ENCODE measurements at places on chromosomes 2 and 18. TPM values are rescaled to one million over a fixed set of nuclear protein-coding genes. Genes with fewer than 3 reads are reported as not detected.

DNA sequence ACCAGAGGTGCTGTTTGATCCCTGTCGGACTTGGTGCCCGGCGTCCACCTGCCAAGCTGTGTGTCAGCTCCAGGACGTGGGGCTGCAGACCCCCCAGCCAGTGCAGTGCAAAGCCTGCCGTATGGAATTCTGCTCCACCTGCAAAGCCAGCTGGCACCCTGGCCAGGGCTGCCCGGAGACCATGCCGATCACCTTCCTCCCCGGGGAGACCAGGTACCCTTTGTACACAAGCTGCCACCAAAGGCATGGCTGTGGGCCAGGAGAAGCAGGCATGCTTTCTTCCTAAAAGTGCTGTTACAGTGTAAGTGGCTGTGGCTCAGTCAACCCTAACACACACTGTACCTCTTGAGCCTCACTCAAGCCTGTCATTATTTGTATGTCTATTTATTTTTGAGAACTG, 103.3 kb downstream of the RNF144A start:
- no peak for DNase-seq

- no peak for DNase-seq
Measured at GRCh38 chr18:77059294-77059916, 73.2 kb downstream of the MBP start.

DNA sequence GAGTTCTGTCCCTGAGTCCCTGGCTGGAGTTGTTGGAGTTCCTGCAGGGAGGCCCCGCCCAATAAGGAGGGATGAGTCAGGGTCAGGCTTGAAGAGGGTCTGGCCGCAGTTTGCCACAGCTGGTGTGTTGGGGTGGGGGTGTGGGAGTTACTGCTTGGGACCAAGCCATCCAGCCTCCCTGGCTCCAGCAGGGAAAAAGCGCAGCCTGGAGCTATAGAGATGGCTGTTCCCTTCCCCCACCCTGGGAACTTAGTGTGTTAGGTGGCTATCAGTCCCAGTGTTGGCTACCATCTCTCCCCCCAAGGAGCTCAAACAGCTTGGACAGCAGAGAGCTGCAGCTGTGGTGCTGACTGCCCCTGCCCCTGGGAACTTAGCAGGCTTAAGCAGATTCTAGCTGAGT, 13.2 kb upstream of the TANK start:
- DNase-seq, result no peak

DNA sequence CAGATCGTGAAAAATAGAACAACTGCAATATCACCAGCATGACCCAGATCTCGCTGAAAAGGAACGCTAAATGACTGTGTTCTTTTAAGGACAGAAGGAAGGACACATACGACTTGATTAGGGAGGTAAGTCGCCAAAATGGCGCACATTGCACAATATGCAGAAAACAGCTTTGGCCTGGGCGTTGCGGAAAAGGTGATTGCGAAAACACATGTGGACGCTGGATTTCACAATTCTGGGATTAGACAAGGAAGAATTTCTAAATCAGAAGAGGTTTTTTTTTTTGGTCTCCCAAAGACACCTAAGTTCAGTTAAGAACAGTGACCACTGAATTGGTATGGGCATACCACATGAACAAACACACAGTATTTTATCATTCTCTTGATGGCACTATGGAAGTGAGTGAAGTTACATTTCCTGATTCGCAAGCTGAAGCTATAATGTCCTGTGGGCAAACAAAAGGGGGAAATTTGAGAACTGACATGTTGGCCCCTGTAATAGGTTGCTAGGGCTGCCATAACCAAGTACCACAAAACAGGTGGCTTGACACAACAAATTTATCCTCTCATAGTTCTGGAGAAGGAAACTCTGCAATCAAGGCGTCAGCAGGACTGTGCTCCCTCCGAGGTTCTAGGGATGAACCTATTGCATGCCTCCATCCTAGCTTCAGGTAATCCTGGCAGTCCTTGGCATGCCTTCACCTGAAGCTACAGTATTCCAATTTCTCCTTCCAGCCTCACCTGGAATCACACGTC, 25.8 kb upstream of the ERICH2 start:
- no peak for DNase-seq

GRCh38 chr18:36349552-36349951, 52.0 kb downstream of the FHOD3 start:
- DNase-seq, result no peak

GRCh38 chr2:196590286-196590685, 49.2 kb upstream of the CCDC150 start:
- DNase-seq, result no peak

DNA sequence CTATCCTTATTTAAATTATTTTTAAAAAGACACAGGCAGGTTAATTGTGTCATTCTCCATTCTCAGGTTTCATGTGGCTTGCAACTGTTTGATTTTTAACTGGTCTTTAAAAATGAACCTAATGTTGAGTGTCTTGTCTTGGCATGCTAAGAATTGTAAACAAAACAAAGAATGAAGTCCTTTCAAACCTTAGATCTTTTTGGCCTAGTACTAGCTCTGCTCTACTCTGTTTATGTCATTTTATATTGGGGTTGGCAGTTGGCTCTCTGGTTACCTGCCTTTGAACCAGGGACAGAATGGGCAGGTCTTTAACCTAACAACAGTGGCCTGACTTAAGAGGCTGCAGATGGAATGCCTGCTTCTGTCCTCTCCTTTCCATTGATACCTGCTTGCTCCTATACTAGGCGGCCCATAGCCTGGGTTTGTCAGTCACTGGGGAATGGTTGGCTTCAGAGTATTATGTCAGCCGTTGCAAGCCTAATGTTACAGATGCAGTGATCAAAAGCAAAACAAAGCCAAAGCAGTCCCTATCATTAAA, 85.5 kb downstream of the MTA3 start:
- DNase-seq, result no peak

- no peak for DNase-seq
Measured at GRCh38 chr18:56574861-56575260, 63.5 kb downstream of the TXNL1 start.

- DNase-seq, result no peak
Measured at GRCh38 chr2:46771309-46771708, 144.3 kb downstream of the MCFD2 start.

- DNase-seq, result peak; percentile 57
Measured at GRCh38 chr2:237072067-237072931, 13.4 kb upstream of the COPS8 start.

DNA sequence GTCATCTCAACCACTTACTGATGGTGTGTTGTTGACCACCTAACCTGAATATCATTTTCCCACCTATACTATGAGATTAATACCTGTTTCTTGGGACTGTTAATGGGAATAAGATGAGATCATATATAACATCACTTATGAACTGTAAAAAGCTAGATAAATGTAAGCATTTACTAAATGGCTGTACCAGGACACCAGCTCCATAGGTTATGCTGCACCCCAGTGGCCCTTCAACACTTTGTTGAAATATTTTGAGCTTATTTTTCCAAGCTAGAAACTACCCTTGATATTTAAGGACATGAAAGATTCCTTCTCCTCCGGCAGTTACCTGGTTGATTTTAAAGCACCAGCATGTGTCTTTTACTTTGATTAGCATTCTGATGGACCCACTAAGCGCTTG, 138.0 kb upstream of the CDCA7 start:
- DNase-seq, result no peak

DNA sequence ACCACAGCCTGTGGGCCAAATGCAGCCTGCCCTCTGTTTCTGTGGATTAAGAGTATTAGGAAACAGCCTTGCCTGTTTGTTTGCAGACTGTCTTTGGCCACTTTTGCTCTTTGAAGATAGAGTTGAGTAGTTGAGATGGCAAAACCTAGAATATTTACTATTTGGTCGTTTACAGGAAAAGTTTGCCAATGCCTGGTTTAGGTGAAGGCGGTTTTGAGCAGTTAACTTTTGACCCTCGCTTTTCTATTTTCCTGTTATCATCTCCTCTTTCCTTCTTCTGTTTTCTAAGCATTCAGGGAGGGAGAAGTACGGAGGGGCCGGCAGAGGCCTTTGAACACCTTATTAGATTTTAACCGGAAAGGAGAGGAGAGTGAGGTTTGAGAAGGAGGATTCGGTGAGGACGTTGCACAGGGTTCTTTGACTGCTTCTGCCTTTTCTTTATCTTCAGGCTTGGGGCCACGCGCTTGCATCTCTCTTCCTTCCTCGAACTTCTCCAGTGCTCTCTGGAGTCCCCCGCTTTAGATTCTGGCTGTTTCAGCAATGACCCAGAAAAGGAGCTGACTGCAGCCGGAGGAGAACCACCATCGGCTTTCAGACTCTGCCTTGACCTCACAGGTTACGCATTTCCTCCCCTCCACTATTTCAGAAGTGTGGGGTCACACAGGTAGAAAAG, 39.2 kb downstream of the IL1R2 start:
- no peak for DNase-seq

DNA sequence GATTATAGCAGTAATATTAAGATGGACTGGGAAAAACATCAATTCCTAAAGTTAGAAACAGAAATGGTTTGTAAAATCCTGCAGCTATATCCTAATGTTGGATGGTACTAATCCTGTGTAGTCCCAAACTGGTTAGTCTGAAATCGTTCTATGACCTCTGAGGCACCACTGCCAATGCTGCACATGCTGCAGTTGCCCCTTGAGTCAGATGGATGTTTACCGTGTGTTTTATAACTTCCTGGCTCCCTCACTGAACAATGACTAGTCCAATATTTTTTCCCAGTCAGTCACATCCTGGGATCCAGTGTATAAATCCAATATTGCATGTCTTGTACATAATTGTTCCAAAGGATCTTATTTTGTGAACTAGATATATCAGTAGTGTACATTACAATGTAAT, 226.7 kb upstream of the PKDCC start:
- DNase-seq, result no peak

ST6GAL2 gene
- not detected for total RNA-seq

NYAP2 gene
- total RNA-seq, result not detected

REG1B gene
- not detected for total RNA-seq

APLF gene
- total RNA-seq, result 4.0 TPM

FRZB gene
- not detected for total RNA-seq
